Mucosa of gallbladder (tissue), 1 donor: ENCODE measurements at places on chromosomes 11 and 22. TPM values are rescaled to one million over a fixed set of nuclear protein-coding genes. Genes with fewer than 3 reads are reported as not detected.

DNA sequence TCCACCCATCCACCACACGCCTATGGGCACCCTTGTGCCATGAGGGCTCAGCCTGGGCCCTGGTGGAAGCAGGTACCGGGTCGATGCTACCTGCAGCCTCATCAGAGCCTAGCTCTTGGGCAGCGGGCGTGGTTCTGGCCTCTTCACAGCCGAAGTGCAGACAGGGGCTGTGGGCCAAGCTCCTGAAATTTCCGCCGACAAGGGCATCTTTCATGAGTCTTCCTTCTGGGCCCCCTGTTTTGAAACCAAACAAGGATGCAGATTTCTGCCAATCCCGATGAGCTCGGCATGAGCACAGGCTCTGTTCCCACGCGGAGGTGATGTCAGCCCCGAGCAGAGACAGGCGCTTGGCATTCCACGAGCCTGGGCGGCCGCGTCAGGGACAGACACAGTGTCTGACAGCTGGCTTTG lies 22.6 kb upstream of the MGAT3 start:
- no peak for DNase-seq

- DNase-seq = no peak
Observed at GRCh38 chr11:117936973-117937372, 7.8 kb upstream of the TMPRSS13 start.

DNA sequence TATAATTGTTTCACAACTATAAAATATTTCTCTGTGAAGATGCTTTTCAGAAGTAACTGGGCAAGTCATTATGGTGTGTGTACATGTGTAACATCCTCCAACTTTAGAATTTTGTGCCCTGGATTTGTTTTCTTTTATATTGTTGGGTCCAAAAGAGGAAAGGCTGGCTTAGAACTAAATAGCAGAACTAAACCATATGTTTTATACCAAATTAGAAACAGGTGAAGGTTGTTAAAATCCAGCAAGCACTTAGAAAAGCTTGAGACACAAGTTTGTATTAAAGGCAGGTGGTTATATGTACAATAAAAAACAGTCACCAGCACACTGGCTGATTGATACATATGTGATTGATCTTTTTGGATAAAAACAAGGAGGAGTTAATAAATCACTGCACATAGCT lies 158.5 kb downstream of the WNT11 start:
- DNase-seq = no peak

DNA sequence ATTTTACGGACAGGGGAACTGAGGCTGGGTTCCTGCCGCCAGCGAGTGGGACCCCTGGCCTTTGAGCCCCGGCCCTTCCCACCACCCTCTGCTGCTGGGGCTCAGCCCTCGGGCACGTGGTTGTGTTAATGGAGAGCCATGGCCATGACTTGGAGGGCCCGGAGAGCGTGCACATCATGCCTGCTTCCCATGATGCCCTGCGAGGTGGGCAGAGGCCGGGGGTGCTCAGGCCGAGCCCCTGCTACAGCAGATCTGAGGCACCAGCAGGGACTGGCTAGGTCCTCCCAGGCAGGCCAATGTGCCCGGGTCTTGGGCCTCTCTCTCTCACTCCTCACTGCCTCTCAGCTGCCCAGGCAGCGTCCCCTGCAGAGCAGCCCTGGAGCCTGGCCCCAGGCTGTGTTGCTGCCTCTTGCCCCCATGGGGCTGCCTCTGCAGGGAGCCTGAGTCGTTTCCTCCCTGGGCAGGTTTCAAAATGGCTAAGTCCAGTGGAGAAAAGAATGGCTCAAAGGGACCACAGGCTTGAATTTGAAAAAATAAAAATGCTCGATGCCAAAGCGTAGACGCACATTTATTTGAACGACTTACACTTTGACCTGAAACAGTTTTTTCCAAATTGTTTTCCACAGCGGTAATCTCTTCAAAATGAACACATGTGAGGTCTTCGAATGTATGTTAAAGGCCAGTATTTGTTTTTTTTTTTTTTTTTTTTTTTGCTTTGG lies 72.6 kb upstream of the CLDN5 start:
- DNase-seq = no peak

DNA sequence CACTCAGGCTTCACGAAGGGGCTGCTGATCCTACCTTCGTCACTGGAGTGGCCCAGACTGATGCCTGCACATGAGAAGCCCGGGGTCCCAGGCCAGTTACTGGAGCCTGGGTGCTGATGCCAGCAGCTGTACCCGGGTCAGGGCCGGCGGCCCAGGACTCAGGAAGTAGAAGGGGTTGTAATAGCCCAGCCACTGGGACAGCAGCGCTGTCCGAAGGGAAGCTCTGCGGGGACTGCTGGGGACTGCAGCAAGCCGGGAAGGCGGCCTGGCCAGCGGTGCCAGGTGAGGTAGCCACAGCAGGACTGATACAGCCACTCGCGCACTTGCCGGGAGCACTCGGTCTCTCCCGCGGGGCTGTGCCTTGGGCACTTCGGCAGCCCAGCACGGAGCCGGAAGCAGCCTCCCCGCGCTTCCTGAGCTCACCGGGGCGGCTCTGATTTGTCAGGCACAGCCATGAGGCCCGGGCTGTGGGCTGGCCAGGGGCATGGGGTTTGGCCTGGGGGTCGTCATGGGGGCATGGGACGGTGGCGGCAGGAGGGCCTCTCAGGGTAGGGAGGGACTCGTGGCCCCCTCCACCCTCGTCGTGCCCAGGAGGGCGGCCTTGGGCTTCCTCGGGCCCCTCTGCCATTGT lies 13.9 kb upstream of the OR8K1 start:
- no peak for DNase-seq

DNA sequence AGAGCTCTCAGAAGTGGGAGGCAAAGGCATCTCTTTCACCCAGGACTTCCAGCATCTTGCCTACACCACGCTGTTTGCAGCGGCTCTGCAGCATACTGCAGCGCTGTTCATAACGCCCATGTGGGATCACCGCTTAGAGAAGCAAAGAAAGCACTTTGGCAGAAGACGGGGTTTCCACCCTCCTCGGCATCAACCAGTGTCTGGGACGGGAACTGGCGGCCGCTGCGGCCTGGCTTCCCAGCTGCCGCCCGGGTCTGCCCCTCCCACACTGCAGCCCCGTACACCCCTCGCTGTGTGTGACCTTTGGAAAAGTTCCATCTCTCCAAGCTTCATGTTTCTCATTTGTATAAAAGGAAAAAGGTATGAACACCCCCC lies 545 bp upstream of the TIRAP start:
- DNase-seq = peak; percentile 31

DNA sequence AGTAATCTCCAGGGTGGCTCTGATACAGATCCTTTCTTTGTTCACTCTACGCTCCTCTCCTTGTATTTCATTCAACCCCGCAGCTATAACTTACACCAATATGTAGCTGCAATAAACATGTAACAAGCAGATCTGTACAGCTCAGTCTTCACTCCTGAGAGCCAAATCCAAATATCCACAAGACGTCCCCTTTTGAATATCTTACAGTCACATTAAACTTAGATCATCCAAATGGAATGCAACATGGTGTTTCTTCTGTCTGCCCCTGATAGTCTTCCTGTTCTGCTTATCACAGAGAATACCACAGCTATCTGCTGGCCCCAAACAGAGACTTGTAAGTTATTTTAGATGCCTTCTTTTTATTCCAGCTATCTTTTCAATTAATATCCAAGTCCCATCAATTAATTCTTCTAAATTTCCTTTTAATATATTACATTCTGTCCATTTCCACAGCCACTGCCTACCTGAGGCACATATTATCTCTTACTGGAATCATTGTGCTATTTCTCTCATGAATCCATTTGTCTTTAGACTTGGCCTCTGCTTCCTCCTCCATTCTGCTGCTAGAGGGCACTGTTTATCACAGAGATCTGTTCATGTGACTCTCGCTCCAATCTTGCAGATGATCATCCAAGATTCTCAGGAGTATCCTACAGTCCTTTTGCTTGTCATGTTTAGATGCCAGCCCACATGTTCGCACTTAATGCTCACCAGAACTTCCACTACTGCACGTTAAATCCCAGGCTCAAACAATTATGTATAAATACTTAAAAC lies 908.6 kb downstream of the NTM start:
- DNase-seq = no peak

- DNase-seq = peak; percentile 35
Observed at GRCh38 chr11:36376009-36376887, 80.2 kb downstream of the PRR5L start.

Gene LRRC55
- total RNA-seq = 0.09 TPM
